Activated T-helper 1 cell treated with Interleukin-2 at 50 U/mL for 16 hours (primary cell): ENCODE measurements at places on chromosomes 6 and 20.

- no peak for DNase-seq
Measured at GRCh38 chr6:69866351-69866769, at the start of gene COL19A1. Gene COL19A1, plus strand, starts transcription at chr6:69866556. Its CDS starts 13,012 bp downstream, at chr6:69879568.

DNA sequence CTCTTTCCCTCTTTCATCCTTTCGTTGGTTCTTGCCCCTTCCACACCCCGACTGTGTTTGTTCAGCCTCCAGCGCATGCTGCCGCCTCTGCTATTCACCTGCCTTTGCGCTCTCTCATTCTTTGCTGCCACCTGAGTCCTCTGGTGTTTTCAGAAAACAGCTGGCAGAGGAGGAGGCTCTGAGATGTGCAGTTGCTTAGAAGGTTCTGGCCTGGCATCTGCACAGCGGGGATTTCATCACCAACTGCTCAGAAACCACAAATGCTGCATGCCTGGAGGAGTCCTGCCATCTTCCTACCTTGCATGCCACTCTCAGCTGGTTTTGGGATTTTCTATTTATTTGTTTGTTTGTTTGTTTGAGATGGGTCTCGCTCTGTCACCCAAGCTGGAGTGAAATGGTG is 39.2 kb upstream of the CLDN20 start:
- no peak for DNase-seq

DNA sequence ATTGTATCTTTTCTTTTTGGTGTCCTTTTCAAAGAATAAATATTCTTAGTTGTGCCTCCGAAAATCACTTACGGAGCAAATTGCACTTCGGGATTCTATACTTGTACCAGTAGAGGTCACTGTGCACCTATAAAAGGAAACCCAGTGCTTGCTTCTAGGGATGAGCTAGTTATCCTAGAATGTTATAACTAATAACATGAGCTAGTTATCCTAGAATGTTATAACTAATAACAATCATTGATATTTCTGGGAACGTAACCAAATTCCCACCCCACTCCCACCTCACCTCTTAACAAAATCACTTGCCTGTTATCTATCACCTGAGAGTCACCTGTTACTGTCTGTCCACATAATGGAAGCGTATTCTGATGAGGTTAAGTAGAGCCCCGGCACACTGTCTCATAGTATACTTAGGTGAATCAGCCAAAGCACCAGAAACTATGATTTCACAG is 126.9 kb upstream of the TIAM2 start:
- DNase-seq: no peak

- no peak for DNase-seq
Measured at GRCh38 chr6:47056832-47057231, 14.7 kb upstream of the ADGRF1 start.

GRCh38 chr20:45053430-45054351 is 47.2 kb downstream of the KCNS1 start:
- no peak for DNase-seq

DNA sequence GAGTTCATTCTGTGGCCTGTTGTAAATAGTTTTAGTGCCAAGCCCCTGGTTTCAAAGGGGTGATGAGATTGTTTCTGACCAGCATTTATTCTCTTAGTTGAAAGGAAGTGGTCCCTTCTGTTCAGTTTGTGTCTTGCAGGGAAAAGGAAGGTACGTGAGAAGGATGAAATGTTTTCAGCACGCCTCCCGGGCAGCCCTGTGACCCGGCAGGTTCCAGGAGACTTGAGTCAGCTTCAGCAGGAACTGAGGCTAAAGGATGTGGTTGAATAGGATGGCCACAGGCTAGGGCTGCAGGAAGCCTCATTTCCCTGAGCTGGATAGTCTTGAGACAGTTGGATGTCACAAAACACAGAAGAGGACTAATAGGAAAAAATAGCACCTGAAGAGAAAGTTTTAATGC is 132.4 kb upstream of the SYNDIG1 start:
- no peak for DNase-seq

- no peak for DNase-seq
Measured at GRCh38 chr20:41701588-41702348, 83.6 kb upstream of the CHD6 start.

DNA sequence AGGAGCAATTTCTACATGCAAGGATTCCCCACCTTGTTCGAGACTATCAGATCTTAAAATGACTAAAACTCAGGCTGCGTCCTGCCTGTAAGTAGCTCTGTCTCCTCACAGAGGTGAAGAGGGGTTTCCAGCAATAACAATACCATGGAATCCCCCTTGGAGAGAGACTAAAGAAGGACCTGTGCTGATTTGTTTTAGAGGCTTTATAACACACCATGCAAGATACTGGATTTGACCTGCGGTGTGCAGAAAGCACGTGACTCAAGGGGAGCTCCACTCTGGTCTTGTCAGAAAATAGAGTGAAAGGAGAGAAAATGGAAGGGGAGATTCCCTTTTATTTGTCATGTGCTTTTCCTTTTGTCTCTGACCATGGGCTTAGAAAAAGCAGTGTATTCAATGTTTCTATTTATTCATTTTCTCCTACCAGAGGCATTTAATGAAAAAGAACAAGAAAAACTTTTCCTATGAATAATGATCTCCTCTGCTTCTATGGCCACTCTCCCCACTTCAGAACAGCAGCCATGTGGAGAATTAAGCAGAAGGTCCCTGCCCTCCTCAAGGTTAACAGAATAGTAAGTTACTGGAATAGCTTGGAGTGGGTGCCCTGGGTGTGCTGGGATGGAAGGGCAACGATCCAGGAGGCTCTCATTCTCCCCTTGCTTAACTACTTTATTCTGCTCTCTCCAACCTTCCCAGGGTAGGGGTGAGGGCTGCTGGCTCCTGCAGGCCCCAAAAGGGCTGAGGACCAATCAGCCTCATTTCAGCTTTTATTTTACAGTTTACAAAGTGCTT is 19.2 kb upstream of the MRPS10 start:
- no peak for DNase-seq

GRCh38 chr20:45008521-45009049 is 42.3 kb downstream of the STK4 start:
- no peak for DNase-seq

DNA sequence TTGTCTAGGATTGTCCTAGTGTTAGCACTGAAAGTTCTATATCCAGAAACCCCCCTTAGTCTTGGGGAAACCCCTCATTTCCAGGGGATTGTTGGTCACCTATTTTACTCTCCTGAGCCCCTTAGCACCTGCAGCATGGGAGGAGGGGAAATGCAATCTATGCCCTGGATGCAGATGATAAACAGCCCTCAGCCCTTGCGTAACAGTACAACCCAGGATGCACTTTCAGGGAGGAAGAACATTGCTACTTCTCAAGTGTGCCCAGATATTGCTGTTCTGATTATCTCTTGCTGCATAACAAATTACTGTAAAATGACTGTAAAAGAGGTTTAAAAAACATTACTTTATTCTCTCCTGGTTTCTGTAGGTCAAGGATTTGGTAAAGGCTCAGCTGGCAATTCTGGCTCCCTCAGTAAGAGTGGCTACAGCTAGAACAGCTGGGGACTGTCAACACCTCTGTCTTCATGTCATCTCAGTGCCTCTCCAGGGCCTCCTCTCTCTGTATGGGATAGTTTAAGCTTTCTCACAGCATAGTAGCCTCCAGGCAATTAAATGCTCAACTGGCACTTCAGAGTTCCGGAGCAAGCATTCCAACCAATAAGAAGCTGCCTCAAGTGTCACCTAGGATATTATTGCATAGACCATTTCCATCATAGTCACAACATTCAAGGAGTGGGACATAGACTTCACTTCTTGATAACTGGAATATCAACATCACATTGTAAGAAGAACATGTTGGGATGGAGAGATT is 117.8 kb upstream of the FOXO3 start:
- no peak for DNase-seq

DNA sequence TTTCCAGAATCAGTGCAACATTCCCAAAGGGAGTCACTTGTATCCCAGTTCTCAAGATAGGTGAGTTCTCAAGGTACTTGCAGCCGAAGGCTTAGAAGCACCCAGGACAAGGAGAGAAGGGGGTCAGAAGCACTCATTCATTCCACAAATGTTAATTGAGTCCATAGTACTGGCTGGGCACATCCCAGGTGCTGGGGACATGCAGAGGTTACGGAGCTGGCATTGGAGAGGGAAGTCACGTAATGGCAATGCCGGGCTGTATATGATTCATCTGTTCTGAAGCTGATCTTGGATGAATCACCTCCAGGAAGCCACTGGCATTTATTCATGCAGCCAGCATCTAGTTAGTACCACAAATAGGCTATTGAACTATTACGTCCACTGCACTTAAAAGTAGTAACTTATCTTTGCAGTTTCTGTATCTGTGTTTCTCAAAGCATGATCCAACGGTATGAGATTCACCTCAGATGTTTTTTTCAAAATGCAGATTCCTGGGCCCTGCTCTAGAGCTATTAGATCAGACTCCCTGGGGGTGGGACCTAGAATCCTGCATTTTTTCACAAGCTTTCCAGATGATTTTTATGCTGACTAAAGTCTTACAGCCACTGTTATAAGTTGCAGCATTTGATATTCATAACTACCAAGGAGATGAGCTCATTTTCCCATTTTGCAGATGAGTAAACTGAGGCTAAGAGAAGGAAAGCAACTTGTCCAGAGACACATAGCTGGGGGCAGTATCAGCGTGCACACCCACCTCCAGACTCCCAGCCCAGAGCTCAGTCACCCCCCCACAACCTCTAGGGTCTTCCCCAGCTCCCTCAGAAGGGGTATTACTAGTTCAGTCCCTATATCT is 44.1 kb upstream of the ID1 start:
- no peak for DNase-seq

DNA sequence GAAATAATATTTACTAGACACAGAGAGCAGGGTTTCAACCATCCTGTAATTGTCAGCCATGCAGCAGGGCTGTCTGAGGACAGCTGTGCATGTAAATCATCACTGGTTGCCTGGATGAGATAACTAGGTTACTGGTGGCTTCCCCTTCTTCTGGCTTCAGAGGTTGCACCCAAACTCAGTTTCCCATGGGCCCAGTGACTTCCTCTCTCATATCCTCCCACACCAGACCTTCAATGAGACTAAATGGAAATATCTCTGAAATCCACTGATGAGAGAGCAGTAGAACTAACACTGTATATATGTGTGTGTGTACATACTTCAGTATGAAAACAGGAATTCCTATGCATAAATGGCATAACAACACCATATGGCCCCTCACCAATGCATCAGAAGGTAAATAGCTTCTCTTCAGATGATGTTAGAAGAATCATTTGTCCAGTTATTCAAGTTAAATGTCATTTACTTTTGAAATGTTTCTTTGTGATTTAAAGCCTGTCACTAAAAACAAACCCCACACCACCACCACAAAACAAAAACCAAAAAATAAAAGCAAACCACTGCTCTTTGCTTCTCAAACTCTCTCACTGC is 51.0 kb upstream of the IL20RA start:
- no peak for DNase-seq

- DNase-seq: peak; percentile 17
Measured at GRCh38 chr20:43963872-43964791, 49.5 kb downstream of the TOX2 start.

GRCh38 chr6:36594816-36595643 is 868 bp downstream of the SRSF3 start:
- DNase-seq: no peak

GRCh38 chr6:26223228-26223627 is 136.0 kb downstream of the HFE start:
- DNase-seq: no peak

- DNase-seq: no peak
Measured at GRCh38 chr6:45427726-45428125, 50.0 kb upstream of the SUPT3H start.

- DNase-seq: no peak
Measured at GRCh38 chr6:35719830-35720733, 16.8 kb upstream of the ARMC12 start.

- DNase-seq: no peak
Measured at GRCh38 chr6:126761854-126762253, 356.6 kb upstream of the RSPO3 start.

DNA sequence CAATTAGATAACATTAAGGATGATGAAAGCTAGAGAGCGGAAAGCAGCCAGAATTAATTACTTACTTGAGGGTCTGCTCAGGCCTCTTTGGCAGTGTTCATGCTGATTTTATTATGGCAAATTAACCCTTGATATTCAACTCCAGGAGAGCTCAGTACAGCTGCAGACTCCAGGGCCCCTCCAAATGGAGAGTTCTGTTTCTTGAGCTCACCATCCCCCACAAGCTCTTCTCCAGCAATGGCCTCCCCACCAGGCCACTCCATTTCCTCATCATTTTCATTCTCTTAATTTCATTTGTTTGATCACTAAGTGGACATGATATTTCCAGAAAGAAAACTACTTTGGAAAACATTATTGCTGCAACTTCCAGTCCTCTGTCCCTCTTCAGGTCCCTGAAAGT is 513.3 kb upstream of the NOX3 start:
- DNase-seq: no peak

DNA sequence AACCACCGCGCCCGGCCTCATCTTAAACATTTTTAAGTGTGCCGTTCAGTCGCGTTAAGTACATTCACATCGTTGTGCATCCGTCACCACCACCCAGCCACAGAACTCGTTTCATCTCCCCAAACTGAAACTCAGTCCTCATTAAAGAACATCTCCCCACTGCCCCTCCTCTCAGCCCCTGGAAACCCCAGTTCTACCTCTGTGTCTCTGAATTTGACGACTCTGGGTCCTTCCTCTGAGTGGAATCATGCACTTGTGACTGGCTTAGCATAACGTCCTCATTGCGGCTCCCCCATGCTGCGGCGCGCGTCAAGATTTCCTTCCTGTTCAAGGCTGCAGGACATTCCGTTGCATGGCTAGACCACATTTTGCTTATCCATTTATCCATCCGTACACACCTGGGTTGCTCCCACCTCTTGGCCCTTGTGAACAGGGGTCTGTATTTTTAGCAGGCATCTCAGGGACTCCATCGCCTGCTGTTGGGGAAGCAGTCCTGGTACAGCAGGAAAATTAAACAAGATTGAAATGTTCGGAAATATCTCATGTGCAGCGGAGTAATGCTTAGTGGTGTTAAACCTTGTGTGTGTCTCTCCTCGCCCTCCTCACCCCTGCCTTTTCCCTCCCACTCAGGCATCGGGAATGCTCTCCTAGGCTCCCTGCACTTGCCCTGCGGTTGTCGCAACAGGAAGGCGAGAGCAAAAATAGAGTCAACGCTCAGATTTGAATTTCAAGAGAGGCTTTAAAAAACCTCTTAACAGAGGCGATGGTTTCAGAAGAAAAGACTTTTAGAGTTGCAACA is 127.9 kb downstream of the PXDC1 start:
- DNase-seq: no peak

GRCh38 chr6:43771858-43772680 is 2.1 kb downstream of the VEGFA start:
- peak; percentile 18 for DNase-seq

DNA sequence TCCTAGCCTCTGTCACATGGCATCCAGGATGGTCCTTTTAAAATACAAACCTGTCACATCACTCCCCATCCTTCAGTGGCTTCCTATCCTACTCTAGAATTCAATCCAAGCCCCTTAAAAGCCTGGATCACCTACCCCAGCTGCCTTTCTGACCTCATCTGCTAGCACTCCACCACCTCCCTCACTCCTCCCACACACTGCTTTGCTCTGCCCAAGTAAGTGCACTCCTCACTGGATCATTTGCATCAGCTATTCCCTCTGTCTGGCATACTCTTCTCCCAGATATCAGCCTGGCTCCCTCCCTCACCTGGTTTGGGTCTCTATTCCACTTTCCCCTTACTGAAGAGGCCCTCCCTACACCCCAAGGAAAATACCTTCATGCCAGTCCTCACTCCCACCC is 10.5 kb downstream of the C6orf136 start:
- DNase-seq: no peak

- DNase-seq: no peak
Measured at GRCh38 chr20:64036346-64037198, 590 bp downstream of the C20orf204 start.

GRCh38 chr20:60063739-60064380 is 105.6 kb downstream of the CDH26 start:
- no peak for DNase-seq
